ENCODE measurements at places on chromosomes 7 and 10.

- DNase-seq: no peak
Observed at GRCh38 chr10:9399275-9399983, 1344.9 kb downstream of the GATA3 start.

DNA sequence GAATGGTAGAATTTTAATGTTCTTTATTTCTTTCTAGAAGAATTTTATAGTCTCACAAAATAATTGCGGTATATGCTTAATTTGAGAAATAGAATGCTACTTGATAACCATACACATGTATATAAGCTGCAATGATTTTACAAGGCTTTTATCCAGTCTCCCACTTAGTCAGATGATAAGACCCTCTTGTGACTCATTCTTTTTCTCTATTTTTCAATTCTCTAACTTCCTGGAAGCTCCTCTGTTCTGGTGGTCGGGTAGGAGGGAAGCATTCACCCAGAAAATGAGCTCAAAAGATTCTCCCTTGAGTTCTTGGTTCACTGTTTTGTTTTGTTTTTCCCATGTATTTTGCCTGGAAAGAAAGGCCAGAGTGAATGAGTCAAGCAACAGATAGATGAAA lies 546.6 kb downstream of the INHBA start:
- no peak for DNase-seq

DNA sequence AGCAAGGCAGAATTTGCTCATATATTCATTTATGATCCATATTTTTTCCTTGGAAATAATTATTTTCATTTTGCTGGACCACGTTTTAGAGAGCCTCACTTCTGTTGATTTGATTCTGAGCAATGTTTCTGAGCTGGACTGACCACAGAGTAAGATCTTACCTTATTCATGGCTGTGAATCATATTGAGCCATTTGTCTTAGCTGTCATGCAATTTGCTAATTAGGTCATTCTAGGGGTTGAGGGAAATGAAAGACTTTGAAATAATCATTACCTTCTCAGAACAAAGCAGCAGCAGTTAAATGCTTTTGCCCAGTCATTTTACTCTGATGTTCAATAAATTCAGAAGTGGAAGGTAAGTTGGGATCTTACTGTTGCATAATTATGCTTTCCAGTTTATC lies 251.4 kb downstream of the SDK1 start:
- no peak for DNase-seq

GRCh38 chr10:86659161-86659691 lies 4.9 kb downstream of the OPN4 start:
- DNase-seq: no peak

DNA sequence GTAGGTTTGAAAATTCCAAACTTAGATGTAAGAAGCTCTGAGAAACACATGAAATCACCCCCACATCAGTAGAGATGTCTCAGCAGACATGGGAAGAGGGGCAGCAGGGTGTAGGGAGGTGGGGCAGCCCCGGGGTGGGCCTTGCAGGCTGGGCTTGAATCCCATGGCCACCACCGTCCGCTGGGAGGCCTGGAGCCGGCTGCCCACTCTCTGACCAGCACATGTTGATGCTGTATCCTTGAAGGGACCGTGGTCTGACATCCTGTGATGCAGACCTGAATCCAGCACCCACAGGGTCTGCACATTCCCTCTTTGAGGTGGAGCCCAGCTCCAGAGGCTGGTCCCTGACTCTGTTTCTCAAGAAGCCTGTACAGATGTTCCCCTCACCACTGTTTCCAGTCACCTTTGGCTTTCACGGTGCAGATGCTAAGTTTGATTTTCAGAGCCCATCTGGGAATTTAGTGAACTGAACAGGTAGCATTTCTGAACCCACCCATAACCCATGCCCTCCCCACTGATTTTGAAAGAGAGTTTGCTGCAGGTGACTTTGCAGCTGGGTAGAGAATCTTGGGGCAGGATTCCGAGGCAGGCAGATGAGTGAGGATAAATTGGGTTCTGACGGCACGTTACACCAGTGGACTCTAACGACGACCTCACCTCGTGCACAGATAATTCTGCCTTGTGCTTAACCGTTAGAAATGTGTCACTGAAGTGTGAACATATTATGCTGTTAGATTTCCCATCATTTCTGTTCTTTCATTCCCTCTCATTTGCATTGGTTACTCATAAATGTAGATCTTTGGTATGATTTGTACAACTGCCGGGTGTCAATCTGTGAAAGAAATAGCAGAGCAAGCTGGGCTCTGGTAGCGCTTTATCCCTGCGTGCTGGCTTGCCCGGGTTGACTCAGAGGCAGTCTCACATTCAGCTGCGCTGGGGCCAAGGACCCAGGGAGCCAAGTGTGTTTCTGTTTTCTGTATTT lies 45.7 kb downstream of the IKZF1 start:
- no peak for DNase-seq

- no peak for DNase-seq
Observed at GRCh38 chr7:76185187-76185896, 16.4 kb upstream of the SRRM3 start.

DNA sequence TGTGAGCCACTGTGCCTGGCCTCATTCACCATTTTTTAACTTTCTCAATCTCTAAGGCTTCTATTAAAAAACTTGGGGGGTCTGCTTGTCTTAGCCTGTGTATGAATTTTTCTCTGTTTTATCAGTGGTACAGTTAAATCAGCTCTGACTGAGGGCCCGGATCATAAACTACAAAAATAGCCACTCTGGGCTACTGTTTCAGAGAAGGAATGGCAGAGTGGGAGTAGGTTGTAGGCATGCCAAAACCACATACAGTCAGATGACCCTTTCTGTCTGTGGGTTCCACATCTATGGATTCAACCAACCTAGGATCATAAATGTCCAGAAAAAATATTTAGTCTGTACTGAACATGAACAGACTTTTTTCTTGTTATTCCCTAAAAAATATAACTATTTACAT lies 21.3 kb downstream of the TBC1D12 start:
- no peak for DNase-seq

DNA sequence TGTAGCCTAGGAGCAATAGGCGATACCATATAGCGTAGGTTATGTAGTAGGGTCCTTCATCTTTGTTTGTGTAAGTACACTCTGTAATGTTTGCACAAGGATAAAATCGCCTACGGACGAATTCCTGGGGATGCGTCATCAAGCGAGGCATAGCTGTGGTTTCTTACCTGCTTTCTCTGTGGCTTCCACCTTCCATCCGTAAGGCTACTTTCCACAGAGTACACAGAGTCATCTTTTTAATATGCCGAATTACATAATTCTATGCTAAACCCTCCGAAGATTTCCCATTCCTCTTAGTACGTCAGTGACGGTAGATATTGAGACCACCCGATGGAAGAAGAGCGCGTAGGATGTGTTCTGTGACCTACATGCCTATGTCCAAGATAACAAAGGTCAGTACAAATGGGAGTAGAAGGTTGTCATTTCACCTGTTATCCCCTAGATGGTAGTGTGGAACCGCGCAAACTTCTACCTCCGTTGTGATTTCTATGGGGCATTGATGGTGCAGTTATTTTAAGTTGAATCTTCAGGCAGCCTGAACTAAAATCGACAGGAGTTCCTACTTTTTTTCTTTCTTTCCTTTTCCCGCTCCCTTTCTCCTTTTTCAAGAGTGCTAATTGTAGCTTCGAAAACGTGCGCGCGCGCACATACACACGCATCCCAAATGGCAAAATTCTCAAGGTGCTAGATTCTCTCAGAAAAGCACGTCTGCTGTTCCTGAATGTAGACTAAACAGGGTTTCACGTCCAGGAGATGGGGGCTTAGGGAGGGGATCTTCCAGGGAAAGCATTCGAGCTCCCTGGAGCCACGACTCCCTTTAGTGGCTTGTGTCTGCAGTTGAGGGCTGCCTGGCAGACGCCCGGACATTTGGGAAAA lies 111.7 kb upstream of the MBL2 start:
- peak; percentile 16 for DNase-seq

- DNase-seq: no peak
Observed at GRCh38 chr10:116587878-116588591, 2.7 kb upstream of the PNLIPRP1 start.
